T-helper 9 cell (primary cell): ENCODE measurements at places on chromosomes 16 and 17.

DNA sequence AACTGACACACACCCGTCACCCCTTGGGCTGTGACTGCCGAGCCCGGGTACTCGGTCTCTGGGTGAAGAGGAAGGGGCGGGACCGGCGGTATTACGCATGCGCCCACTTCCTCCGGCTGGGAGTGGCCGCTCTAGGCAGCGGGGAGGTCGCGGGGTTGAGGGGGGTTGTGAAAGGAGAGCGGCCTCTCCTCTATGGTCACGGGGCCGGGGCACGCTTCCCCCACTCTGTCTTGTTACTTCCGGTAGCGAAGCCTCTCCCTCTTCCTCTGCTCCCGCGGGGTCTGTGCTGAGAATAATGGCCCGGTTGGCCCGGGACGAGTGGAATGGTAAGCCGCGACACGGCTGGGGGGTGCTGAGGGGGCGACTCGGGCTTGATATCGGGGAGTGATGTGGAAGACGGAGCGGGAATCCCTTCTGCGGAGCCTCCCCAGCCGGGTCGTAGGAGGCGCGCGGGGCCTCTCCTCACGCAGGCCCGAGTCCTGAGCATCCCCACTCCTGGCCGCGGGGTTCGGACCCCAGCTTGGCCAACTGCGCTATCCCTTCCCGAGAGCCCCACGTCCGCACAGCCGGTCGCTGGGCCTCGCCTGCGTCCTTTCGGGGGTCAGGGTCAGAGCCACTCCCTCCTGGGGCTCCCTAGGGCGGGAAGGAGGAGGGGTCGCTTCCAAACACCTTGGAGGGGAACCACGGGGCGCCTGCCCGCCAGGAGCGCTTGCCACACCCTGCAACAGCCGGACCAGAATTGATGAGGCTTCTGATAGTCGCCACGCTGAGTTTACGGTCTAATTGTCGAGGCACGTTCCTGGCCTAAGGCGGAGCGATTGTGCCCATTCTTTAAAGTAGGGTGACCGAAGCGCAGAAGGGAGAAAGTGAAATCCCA, at the start of gene BFAR:
TSS of gene BFAR (plus strand) at position 259 of the 877 bp plus-strand sequence. CDS start 11,396 bp downstream, outside the sequence.
- peak; percentile 98 for DNase-seq

GRCh38 chr17:8392274-8392673, 5.4 kb downstream of the RNF222 start:
- no peak for DNase-seq

DNA sequence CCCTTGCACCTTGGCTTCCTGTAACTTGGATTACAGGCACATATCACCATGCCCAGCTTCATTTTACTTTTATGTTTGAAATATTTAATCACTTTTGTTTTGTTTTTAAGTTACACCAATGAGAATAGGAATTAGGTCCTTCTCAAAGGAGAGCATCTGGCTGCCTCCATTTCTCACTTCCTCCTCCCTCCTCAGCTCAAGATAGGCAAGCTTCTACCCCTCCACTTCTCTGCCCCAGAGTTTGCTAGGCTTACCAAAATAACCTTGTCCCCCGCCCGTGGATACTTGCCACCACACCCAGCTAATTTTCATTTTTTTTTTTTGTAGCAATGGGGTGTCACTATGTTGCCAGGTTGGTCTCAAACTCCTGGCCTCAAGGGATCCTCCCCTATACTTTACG, 17.9 kb downstream of the GABARAPL2 start:
- DNase-seq: no peak

DNA sequence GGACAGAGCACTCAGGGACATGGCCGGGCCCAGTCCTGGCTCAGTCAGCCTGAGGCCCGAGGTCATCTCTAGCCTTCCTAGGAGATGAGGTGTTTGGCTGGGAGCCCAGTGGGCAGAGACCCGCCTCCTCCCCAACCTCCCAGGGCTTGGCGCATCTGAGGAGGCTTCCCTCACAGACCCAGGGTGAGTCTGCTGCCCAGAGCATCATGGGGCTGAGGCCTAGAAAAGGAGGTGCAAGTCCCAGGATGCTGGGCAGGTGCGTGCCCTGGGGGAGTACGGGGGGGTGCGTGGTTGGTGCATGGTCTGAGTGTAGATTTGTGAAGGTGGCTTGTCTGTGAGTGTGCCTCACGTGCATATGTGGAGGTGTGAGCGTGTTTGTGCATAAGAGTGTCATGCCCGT, 4.7 kb downstream of the PDE6G start:
- DNase-seq: no peak

DNA sequence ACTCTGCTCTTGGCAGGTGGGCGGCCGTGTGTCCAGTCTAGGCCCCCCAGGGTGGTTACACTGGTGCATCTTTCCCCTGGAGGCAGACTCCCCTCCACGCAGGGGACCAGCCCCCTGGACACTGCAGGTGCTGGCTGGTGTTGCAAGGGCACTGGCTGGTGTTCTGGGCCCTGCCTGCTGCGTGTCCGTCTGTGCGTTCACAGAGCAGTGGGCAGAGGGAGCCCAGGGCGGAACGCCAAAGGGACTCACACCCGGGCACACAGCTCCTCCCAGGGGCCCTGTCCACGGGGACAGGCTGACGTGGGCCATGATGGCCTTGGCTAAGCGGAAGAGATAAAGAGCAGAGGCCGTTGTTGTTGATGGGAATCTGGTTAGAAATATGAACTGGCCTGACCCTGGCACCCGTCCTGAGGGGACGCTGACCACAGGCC, 27.3 kb downstream of the ACSF3 start:
- no peak for DNase-seq

DNA sequence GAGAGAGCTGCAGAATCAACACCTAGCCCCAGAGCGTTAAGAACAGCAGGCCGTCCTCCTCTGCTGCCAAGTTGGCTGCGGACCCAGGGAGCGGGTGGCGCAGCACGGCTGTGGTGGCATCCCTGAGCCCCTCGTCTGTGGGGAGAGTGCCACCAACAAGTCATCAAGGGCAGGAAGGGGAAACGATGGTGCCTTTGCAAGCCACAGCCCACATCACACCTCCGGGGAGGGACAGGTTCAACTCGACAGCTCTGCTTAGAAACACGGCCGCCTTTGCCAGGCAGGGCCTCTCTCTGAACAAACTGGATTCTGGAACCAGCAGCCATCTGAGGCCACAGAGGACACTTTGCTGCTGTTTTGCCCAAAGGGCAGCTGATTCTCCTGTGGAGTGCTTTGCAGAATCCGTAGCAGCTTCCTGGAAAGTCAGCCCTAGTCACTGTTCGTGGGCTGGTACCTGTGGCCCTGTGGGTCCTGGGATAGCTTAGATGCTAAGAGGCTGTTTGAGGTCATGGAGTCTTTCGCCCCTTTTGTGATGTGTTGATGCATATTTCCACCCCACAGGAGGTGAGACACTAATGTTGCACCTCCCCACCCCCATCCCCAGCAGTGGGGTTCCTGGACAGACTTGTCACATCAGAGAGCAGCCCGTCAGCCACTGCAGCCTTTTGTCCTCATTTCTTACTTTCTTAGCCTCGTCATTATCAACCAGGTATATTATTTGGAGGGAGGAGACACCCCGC, 270.6 kb downstream of the CPPED1 start:
- DNase-seq: no peak

GRCh38 chr17:18182110-18182977, 1.3 kb upstream of the ALKBH5 start:
- peak; percentile 4 for DNase-seq

DNA sequence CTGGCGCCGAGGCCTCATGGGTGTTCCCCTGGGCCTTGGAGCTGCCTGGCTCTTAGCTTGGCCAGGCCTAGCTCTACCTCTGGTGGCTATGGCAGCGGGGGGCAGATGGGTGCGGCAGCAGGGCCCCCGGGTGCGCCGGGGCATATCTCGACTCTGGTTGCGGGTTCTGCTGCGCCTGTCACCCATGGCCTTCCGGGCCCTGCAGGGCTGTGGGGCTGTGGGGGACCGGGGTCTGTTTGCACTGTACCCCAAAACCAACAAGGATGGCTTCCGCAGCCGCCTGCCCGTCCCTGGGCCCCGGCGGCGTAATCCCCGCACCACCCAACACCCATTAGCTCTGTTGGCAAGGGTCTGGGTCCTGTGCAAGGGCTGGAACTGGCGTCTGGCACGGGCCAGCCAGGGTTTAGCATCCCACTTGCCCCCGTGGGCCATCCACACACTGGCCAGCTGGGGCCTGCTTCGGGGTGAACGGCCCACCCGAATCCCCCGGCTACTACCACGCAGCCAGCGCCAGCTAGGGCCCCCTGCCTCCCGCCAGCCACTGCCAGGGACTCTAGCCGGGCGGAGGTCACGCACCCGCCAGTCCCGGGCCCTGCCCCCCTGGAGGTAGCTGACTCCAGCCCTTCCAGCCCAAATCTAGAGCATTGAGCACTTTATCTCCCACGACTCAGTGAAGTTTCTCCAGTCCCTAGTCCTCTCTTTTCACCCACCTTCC, 7.9 kb downstream of the HIRIP3 start:
- DNase-seq: no peak

DNA sequence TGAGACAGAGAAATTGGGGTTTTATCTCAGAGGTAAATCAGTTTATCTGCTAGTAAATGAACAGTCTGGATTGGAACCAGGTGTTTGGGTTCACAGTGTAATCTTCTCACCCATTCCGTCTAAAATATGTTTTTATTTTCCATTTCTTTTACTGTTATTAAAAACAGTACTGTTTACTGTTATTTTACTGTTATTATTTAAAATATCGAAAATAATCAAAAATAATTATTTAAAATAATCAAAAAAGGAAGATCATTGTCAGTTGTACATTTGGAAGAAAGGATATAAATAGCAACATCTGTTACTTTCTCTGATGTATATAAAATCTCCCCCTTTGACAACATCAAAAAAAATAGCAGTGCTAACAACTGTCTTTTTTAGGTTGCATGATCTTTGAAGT, 11.5 kb downstream of the NUP93 start:
- no peak for DNase-seq

GRCh38 chr16:28100810-28101532, 37.5 kb upstream of the GSG1L start:
- DNase-seq: no peak

DNA sequence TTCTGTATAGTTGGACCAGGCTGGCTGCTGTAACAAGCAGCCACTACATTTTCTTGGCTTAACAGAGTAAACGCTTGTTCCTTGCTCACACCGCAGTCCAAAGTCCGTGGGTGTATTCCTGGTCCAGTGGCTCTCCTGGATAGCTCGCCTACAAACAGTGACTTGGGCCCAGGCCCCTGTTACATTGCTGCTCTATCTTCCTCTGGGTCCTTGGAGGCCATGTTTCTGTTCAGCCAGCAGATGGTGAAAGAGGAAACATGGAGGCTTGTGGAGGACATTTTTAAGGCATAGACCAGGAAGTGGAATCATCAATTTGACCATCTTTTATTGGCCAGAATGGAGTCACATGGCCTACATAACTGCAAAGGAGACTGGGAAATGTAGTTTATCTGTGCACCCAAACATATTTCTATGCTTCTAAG, 55.1 kb downstream of the ATP2C2 start:
- no peak for DNase-seq
